ENCODE measurements at places on chromosomes 13 and 19.

- peak; percentile 88 for DNase-seq
- H3K4me3 ChIP-seq, result peak overlapping the region; percentile 34
- H3K27ac ChIP-seq, result peak overlapping the region; percentile 82
- H3K27me3 ChIP-seq, result no peaks in the 10 kb centered on the region
- H3K36me3 ChIP-seq, result no peaks in the 10 kb centered on the region
- H3K4me1 ChIP-seq, result peaks cover 30% of the 10 kb centered on the region
Observed at GRCh38 chr13:43153436-43154090, 130.2 kb downstream of the DNAJC15 start.

GRCh38 chr19:19531951-19532805 is 3.5 kb downstream of the YJEFN3 start:
- peak; percentile 81 for DNase-seq
- H3K4me1 ChIP-seq, result no peaks in the 10 kb centered on the region
- peaks cover 6% of the 10 kb centered on the region for H3K36me3 ChIP-seq
- H3K27ac ChIP-seq, result no peak overlapping the region
- no peaks in the 10 kb centered on the region for H3K27me3 ChIP-seq
- no peak overlapping the region for H3K4me3 ChIP-seq

DNA sequence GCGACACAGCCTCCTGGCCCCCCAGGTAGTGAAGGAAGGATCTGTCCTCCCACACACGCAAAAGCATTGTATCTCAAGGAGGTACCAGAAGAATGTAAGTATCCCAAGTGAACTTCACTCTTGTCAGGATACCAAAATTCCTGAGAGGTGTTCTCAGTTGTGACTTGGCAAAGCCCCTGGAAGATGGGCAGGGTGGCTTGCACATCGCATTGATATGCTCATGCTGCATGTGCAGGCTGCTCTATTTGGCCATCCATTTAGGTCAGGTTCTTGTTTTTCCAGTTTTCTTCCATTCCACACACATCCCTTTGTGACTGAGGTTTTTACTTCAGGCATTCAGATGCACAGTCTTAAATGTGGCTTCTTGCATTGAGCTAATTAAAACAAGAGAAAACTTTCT is 382.8 kb downstream of the FOXO1 start:
- H3K27ac ChIP-seq, result 0 out of 2 replicates have a peak overlapping the region, but pooled peaks have one; percentile 17
- peaks cover 12% of the 10 kb centered on the region for H3K4me1 ChIP-seq
- DNase-seq, result peak; percentile 82
- no peak overlapping the region for H3K4me3 ChIP-seq

- H3K4me1 ChIP-seq, result no peaks in the 10 kb centered on the region
- H3K27me3 ChIP-seq, result 0 out of 2 replicates have a peak, but pooled peaks cover 7% of the 10 kb centered on the region
- DNase-seq, result no peak
- no peak overlapping the region for H3K27ac ChIP-seq
- no peaks in the 10 kb centered on the region for H3K36me3 ChIP-seq
Observed at GRCh38 chr19:8643860-8644653, 13.6 kb downstream of the NFILZ start.

- H3K4me3 ChIP-seq, result no peak overlapping the region
- no peak for DNase-seq
- no peak overlapping the region for H3K27ac ChIP-seq
- H3K36me3 ChIP-seq, result peaks cover 36% of the 10 kb centered on the region
- H3K27me3 ChIP-seq, result no peaks in the 10 kb centered on the region
- no peaks in the 10 kb centered on the region for H3K4me1 ChIP-seq
Observed at GRCh38 chr13:19645000-19645399, 11.5 kb downstream of the MPHOSPH8 start.

GRCh38 chr13:81568824-81569223 is 1227.9 kb upstream of the SPRY2 start:
- H3K4me1 ChIP-seq, result no peaks in the 10 kb centered on the region
- no peaks in the 10 kb centered on the region for H3K36me3 ChIP-seq
- H3K27me3 ChIP-seq, result no peaks in the 10 kb centered on the region
- no peak for DNase-seq
- H3K4me3 ChIP-seq, result no peak overlapping the region

DNA sequence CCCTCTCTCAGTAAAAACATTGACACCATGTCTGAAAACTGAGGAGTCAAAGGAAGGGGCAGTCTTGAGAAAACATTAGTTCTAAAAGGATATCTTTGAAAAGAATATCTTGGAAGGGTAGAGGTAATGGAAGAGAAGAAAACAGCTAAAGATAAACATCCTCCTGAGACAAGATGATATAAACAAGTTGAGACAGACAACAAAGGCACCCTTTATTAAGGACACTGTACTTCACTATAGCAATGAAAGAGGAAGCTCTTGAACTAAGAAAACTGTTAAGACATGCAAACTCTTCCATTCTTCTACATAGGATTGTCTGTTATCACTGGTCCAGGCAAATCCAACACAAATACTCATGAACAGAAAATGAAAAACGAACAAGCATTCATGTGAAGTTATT is 46.3 kb downstream of the MTMR6 start:
- no peak overlapping the region for H3K4me3 ChIP-seq
- H3K4me1 ChIP-seq, result no peaks in the 10 kb centered on the region
- H3K27me3 ChIP-seq, result no peaks in the 10 kb centered on the region
- DNase-seq, result no peak

GRCh38 chr13:27353166-27353583 is 71.2 kb upstream of the GTF3A start:
- no peaks in the 10 kb centered on the region for H3K27me3 ChIP-seq
- peak overlapping the region; percentile 28 for H3K27ac ChIP-seq
- DNase-seq, result peak; percentile 74
- peak overlapping the region; percentile 60 for H3K4me3 ChIP-seq

DNA sequence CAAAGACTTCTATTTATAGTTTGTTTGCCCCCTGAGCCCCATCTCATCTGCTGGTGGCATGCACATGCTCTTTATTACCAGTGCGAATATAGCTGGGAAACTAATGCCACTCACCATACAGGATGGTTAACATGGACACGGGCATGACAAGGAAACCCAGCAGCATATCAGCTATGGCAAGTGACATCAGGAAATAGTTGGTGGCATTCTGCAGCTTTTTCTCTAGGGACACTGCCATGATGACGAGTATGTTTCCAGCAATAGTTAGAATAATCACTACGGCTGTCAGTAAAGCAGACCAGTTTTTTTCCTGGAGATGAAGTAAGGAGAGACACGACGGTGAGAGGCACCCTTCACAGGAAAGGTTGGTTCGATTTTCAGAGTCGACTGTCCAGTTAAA is 1.5 kb downstream of the HTR2A start:
- no peaks in the 10 kb centered on the region for H3K36me3 ChIP-seq
- no peak overlapping the region for H3K4me3 ChIP-seq
- peaks cover 20% of the 10 kb centered on the region for H3K4me1 ChIP-seq

- no peaks in the 10 kb centered on the region for H3K27me3 ChIP-seq
- no peaks in the 10 kb centered on the region for H3K4me1 ChIP-seq
- DNase-seq, result no peak
- H3K36me3 ChIP-seq, result no peaks in the 10 kb centered on the region
- no peak overlapping the region for H3K27ac ChIP-seq
- no peak overlapping the region for H3K4me3 ChIP-seq
Observed at GRCh38 chr13:75251188-75251587, 230.8 kb downstream of the TBC1D4 start.

GRCh38 chr19:49520705-49521319 is 7.0 kb upstream of the RCN3 start:
- H3K27ac ChIP-seq, result no peak overlapping the region
- no peaks in the 10 kb centered on the region for H3K4me1 ChIP-seq
- no peaks in the 10 kb centered on the region for H3K36me3 ChIP-seq

GRCh38 chr13:112333756-112334543 is 42.2 kb upstream of the SPACA7 start:
- H3K4me3 ChIP-seq, result no peak overlapping the region
- peaks cover 30% of the 10 kb centered on the region for H3K27me3 ChIP-seq
- H3K27ac ChIP-seq, result no peak overlapping the region
- no peaks in the 10 kb centered on the region for H3K36me3 ChIP-seq
- H3K4me1 ChIP-seq, result no peaks in the 10 kb centered on the region

- H3K27me3 ChIP-seq, result no peaks in the 10 kb centered on the region
- peaks cover 53% of the 10 kb centered on the region for H3K36me3 ChIP-seq
- DNase-seq, result no peak
- no peak overlapping the region for H3K27ac ChIP-seq
- H3K4me1 ChIP-seq, result no peaks in the 10 kb centered on the region
Observed at GRCh38 chr19:15358918-15359317, 20.7 kb downstream of the AKAP8 start.

Data from PC-3 (cell line).